ENCODE measurements at places on chromosomes 4 and X.

- DNase-seq = no peak
Observed at GRCh38 chrX:51158231-51158630, 174.4 kb upstream of the NUDT10 start.

GRCh38 chr4:63349674-63350025, 1059.6 kb downstream of the TECRL start:
- no peak for DNase-seq

DNA sequence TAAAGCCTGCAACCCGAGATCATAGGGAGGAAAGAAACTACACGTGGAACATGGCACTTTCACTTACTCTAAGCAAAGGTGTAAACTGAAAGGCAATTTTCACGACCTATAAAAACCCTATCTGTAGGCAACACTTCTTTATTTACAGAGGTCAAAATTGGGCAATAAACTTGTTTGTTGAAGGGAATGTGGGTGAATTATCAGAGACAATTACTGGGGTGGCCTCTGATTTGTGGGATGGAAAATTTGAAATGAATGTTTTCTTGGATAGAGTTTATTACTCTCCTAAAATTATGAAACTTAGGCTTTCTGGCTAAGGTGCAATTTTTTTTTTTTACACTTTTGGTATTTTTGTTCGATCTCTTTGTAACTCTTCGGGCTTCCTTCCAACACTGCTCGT, 734.1 kb upstream of the TENM3 start:
- no peak for DNase-seq

DNA sequence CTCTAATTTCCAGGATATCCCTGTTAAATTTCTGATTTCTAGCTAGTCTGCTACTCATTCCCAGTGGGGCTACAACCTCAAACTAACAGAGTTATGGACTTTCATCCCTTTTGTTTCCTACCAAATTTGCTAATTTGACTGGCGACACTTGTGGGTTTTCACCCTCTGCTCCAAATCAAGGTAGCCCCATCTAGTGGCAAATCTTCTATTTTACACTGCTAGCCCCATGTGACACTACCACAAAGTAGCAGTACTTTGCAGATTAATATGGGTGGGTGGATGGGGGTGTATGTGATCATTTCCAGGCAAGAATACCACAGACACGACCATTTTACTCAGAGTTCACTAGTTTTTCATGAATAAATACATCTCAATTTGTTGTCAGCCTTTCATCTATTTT, 150.3 kb downstream of the MSL3 start:
- no peak for DNase-seq

DNA sequence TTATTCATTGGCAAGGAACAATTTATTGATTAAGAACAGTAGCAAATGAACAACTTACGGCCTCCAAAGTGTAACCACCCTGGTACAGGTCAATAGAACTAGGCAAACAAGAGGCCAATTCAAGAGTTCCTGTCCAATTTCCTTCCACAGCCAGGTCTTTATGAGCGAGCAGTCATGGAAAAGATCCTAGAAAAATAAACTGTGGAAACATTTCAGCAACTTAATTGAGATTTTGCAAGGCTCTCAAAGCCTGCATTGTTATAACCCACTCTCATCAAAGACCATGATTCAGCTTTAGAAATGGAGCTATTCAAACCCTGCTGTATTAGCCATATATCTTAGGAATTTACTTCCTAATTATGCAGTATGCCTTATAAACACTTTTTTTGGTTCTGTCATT, 43.6 kb downstream of the UNC5C start:
- DNase-seq = no peak

GRCh38 chrX:107360788-107361360, 88.6 kb upstream of the FRMPD3 start:
- DNase-seq = no peak

DNA sequence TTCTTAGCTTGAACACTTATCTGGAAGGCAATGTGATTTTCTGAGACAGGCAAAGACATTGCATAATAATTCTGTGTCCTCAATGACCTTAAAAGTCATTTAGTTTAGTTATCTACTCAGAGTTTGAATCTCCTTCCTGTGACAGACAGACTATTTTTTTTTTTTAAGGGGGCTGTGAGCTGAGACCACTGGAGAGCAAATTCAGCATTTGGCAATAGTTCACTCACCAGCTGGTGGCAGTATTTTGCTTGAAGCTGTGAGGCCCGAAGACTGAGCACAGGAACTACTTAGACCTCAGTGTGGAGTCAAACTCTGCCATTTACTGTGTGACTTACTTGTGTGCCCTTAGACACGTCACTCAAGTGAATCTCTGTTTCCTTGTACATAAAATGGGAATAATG, 22.9 kb upstream of the CPE start:
- no peak for DNase-seq
